DMS79 (cell line): ENCODE measurements at places on chromosomes 2 and 18.

DNA sequence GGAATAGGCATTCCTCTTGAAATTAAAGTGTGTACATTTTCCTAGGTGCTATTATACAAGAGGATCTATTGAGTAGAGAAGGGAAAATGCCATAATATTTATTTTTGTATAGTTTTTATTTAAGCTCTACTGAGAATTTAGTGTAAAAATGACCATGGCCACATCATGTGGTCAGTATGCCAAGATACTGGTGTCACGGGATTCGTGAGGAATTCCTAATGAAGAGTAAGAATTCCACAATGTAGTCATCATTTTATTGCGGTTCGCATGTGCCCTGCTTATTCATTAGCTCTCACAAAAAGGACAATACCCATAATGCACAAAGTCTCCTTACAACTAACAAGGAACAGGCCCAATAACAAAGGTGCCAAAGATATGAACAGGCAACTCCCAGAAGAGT is 39.3 kb upstream of the PARD3B start:
- DNase-seq = no peak

DNA sequence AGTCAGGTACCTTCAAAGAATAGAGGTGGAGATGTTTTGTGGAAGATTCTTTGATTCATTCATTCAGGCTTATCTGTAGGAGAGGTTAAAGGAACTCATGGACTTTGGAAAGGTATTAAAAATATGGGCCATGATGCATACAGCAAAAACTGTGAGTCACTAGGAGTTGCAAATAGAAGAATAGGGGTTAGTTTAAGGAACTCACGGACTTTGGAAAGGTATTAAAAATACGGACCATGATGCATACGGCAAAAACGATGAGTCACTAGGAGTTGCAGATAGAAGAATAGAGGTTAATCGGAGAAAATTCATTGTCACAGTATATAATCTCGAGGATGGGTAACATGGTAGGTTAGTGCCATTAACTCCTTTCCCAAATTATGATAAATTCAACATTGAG is 41.2 kb downstream of the SLC9A2 start:
- DNase-seq = no peak

GRCh38 chr2:44663471-44664073 is 277.9 kb upstream of the SIX3 start:
- peak; percentile 3 for DNase-seq

- DNase-seq = no peak
Observed at GRCh38 chr18:56992777-56993176, 154.1 kb upstream of the BOD1L2 start.

DNA sequence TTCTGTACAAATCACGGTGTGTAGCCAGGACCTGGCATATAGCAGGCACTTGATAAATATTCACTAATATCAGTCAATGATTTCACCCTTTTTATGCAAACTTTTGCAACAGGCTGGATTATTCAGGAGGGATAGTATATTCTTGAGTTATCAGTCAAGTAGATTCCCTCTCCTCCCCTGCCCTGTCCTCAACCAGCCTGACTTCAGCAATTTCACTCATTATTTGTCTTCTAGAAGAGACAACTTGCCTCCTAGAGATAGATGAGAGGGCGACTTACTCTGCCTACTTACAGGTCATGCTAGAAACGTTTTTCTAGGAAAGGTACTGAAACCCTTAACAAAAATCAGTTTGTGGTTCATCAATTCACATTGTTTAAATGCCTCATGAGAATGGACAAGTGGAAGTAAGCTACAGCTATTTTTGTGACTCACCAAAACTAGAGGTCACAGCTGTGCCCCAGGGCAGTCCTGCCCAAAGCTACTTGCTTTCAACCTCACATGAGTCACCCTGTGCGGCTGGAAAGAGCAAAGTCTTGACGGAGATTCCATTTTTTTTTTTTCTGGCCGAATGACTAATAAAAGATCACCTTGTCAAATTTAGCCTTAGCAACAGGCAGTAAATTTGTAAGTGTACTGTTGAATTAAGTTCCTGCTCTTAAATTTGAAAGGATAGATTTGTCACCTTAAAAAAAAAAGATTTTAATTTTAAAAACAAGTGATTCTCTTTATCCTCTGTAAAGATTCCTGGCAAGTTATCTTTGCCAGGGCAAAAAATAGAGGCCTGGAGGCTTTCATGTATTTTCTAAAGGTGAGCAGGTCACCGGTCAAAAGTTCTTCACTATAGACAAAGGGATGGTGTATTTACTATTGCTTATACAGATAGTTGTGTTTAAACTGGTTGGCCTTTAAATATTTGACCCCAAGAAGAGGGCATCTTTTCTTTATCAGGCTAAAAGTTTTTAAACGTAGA is 109.0 kb upstream of the SLC35G4 start:
- DNase-seq = no peak

DNA sequence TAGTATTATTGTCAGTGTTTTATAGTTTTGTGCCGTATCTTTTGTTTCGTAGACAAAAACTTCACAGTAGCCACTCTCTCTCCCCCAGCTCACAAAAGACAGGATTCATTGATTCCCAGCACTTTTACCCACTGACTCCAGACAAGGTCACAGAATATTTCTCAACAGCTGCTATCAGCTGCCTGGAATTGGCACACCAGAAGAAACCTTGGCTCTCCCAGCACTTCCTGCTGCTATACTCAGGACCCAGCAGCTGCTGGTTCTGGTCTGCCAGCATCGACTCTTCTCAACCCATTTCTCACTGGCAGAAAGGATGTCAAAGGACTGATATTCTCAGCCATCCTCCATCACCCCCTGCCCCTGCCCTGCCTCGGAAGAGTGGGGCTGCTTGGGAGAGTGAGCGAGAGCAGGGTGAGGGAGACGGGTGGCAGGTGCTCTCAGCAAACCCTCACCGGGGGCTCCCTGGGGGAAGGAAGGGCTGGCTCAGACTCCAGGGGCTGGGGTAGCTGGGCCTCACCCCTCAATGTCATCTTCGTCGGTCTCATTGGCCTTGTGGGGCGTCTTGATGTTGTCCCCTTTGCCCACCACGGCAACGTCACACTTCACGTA is 6.1 kb upstream of the OTOF start:
- no peak for DNase-seq

- no peak for DNase-seq
Observed at GRCh38 chr18:63128237-63128974, 191.2 kb downstream of the BCL2 start.

DNA sequence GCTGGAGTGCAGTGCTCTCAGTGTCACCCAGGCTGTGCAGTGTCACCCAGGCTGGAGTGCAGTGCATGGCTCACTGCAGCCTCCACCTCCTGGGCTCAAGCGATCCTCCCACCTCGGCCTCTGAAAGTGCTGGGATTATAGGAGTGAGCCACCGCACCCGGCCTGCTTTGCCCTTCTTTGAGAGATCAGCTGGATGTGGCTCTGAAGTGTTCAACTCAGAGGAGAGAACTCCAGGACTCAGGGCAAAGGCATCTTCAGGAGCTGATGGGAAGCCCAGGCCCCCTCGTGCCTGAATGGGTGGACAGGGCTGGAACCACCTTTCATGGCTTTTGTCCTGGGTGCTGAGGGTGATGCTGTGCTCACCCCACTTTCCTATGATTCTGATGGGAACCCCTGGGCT is 52.0 kb upstream of the HAAO start:
- no peak for DNase-seq

DNA sequence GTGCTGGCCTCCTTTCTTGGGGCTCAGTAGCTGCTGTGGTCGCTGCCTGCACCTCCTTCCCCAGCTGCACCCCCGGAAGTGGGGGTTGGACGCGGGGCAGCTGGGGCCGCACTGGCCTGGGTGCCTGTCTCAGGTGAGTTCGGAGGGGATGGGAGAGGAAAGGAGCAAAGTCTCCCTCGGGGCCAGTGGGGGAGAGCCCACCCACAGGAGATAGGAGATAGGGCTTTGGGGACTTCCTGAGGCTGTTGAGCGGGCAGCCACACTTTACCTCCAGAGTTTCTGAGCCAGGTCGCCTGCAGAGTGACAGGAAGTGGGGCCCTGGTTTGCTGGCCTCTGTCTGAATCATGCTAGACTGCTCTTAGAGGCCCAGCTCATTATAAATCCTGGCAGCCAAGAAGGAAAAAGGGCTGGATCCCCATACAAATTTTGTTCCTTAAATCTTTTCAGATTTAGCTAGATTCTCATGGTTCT is 8.1 kb downstream of the MBP start:
- no peak for DNase-seq

- peak; percentile 36 for DNase-seq
Observed at GRCh38 chr2:106960683-106961161, 74.8 kb upstream of the ST6GAL2 start.

- DNase-seq = no peak
Observed at GRCh38 chr2:120960770-120961366, 225.2 kb downstream of the GLI2 start.

- DNase-seq = no peak
Observed at GRCh38 chr2:28366496-28367282, 26.0 kb upstream of the FOSL2 start.

DNA sequence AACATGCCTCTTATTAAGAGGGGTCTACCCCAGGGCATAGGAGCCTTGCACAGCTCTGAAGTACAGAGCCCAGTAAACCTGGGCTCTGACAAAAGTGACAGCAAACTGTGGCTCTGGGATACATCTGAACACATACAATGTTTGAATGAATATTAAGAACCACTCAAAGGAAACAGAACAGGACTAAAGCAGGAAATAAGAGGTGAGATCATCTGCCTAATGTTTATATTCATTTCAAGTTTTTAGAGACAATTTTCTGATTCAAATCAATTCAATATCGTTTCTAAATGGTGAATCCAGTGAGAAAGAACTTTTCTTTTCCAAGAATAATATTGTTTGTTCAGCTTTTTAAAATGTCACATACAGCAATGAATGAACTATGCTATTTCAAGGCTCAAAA is 136.7 kb upstream of the CAVIN2 start:
- DNase-seq = no peak

- DNase-seq = no peak
Observed at GRCh38 chr2:235171550-235172031, 219.8 kb downstream of the SH3BP4 start.

DNA sequence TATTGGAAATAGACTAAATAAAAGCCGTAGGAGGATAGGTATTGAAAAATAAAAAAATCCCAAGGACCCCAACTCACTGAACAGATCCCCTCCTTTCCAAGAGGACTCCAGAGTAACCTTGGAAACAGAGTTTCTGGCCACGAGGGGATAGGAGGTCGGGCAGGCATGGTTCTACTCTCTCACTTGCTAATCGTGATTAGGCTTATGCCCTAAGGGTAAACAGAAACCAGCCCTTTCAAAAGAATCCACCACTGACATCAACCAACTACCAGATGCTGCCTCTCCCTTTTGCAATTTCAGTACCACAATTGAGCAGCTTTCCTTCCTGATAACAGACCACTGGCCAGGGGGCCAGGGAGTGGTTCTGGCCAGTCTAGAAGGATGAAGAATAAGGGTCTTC is 477.8 kb downstream of the EIPR1 start:
- no peak for DNase-seq

DNA sequence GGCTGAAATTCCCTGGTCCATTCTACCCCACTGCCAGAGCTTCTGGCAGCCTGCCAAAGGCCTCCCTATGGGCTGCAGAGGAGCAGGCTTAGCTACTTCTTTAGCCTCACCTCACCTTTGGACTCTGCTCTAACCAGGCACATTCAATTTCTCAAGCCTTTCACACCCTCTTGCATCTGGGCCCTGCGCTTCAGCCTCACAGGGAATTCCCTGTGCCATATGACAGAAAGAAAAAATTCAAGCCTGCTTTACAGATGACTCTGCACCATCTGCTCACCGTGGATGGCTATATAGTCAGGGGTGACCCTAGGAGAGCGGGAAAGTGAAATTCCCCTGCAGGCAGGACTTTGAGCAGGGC is 62.5 kb downstream of the REEP1 start:
- DNase-seq = no peak

DNA sequence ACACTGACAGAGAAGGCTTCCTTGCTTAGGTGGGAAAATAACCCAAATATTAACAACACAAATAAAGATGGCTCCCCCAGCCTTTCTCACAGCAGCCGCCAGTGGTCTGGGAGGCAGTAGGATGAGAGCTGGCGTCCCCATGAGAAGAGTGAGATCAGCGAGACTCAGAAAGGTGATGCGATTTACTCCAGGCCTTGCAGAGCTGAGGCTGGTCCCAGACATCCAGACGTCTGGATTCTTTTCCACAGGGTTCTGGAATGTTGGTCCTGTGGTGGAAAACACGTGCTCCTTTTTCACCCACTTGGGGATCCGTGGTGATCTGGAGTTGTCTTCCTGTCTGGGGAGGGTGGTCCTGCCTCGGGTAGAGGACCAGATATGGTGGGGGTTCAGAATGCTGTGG is 190.6 kb downstream of the CTIF start:
- DNase-seq = no peak

GRCh38 chr2:240170883-240171282 is 30.4 kb upstream of the OTOS start:
- no peak for DNase-seq

- no peak for DNase-seq
Observed at GRCh38 chr2:109225170-109225782, 96.3 kb downstream of the SH3RF3 start.

GRCh38 chr18:2981212-2981728 is 31.7 kb downstream of the LPIN2 start:
- no peak for DNase-seq

DNA sequence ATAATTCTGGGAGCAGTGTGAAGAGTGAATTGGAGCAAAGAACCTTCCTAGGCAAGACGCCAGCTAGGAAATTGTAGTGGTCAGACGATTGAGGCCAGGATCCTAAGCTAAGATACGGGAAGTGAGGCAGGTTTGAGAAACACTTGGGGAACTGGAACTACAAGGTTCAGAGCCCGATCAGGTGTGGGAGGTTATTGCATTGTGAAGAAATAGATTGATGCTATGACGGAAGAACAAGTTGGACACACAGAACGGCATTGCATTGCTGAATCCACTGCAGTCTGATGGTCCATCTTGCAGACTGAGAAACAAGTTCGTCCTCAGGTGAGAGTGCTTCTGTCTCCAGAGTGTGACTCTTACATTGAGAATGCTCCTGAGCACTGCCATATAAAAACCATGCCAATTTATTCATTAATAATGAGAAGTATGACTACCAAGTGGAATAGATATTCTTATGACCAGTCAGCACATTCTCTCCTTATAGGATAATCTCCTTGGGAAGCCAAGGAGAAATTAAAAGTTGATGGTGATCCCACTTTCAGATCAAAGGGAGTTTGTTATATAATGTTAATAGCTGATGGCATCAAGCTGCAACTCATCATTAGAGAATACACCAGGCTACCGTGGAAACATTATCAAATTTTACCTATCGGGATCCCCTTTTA is 30.9 kb downstream of the ANTXR1 start:
- DNase-seq = no peak

DNA sequence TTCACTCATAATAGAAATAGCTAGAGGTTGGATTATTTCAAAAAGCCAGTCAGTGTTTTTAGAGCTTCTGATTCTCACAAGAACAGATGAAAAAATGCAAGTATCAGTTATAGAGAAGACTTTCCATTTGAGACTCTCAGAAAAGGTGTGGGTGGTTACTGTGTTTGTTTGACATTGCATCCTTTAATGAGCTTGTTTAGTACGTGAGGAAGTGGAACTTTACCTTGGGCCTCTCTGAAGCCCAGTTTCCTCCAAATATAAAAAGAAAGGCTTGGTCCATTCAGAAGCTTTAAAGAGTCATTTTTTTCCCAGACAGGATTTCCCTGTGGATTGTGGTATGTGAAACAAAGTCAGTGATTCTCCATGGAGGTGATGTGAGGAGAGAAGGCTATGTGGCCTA is 89.9 kb upstream of the RANBP2 start:
- no peak for DNase-seq

- DNase-seq = no peak
Observed at GRCh38 chr2:210553373-210553772, 3.0 kb upstream of the CPS1 start.

- DNase-seq = no peak
Observed at GRCh38 chr2:216416571-216417307, 4.5 kb downstream of the SMARCAL1 start.
